WTC11 (cell line): ENCODE measurements at places on chromosomes 3 and 15.

- no peak for DNase-seq
These were observed 300.2 kb upstream of the GPR149 start for GRCh38 chr3:154730186-154730585.

- DNase-seq = no peak
These were observed 18.2 kb downstream of the KLHL6 start for GRCh38 chr3:183537295-183537730.

DNA sequence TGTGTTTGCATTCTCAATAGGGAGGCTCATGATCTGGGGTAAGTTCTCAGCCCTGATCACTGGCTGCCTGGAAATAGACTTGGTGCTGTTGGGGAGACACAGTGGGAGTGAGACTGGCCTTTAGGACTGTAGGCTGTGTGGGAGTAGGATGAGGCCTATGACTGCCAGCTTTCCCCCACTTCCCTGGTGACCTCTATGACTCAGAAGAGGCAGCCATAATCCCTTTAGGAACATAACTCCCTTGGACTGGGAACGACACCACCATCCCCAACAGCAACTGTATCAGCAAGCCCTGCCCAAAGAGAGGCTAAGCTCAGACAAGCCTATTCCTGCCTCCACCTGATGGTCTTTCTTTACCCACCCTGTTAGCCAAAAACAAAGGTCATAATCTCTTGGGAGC lies 91.3 kb downstream of the SUCNR1 start:
- DNase-seq = no peak

- DNase-seq = no peak
These were observed 117.1 kb upstream of the GOLIM4 start for GRCh38 chr3:168212664-168213285.

DNA sequence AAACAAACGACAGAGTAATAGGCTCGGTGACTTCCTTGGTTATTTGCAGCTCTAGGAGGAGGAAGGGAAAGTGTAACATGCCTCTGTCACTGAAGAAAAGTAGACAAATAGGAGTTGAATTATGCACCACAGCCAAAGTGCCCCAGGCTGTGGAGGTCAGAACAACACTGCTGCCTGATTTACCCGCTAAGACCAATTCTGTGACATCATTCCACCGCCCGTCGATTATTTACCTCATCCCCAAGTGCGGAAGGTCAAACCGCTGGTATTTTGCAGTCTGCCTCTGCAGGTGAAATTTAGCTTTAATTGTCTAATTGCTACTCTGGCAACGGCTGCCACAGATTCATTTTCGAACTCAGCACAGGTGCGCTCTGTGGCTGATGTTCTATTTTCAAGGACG lies 106.3 kb upstream of the PRICKLE2 start:
- DNase-seq = no peak

DNA sequence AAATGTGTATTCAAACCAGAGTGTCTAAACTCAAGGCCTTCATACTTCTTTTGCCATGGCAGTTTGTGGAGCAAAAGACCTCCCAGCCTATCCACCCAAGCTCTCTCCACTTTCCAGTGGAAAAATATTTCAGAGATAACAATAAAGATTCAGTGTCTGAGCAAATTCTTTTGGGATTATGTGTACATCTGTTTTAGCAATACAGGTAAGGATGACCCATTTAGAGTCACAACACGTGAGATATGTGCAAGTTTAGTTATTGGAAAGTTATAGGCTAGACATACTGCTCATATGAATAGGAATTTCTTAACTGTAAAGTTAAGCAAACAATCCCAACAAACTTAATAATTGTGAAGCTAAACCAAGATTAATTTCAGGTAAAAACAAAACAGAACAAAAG lies 174.5 kb upstream of the LRIG1 start:
- DNase-seq = no peak

GRCh38 chr3:111547631-111548030 lies 5.6 kb downstream of the CD96 start:
- DNase-seq = no peak

DNA sequence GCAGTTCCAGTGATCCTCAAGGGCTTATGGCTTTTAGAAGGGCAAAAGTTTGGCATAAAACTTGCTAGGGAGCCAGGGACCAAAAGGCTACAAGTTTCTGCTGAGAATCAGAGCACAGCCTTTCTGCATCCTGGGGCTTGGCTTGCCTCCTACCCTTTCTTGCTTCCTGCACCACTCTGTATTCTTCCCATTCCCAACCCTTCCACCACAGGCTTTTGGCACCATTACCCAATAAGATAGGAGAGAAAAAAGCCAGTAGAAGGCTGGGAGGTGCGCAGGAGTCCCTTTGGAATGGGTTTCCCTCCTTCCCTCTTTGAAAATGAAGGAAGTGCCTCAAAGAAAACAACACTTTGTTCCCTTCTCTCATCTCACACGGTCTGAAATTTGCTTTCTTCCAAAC lies 268.6 kb downstream of the PDCD6IP start:
- no peak for DNase-seq
